ENCODE measurements at places on chromosomes 12 and 14.

GRCh38 chr14:101113835-101114725, 210.6 kb upstream of the RTL1 start:
- no peak for DNase-seq

DNA sequence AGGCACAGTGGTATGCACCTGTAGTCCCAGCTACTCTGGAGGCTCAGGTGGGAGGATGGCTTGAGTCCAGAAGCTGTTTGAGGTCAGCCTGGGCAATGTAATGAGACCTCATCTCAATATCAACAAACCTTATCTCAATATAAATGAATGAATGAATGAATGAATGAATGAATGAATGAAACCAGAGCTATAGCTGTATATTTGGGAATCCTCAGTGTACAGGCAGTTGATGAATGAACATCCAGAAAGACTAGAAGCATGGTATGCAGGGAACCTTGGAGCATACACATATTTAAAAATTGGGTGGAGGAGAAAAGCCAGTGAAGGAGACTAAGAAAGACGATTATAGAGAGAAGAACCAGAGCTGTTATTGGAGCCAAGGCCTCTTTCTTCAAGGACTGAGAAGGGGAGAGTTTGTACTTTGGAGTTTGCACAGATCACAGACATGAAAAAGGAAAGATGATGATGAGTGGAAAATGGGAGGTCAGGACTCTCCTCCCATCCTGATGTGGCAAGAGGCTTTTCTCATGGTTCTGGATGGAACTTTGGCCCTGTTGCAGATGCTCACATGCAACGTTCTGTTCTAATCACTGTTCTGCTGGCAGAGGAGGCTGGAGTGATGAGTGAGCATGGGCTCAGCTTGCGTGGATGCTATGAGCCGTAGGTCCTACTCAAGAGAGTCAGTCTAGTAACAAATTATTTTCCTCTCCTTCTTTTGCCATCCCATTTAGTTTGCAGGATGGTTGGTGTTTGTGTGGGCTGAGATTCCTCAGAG, 114.4 kb downstream of the PRKCH start:
- DNase-seq, result no peak

DNA sequence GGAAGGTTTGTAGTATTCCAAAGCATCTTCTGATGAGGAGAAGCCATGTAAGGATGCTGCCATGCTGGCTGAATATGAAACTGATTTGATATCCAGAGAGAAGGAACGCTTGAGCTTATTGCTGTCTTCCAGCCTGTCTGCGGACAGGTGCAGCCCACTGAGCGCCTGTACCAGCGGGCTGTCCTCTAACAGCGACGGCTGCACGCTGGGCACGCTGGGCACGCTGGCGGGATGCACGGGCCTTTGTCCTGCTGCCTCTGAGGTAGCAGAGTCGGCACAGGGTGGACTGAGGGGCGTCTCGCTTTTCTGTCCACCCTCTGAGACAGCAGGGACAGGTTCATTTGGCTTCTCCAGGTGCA, 85.2 kb downstream of the DUSP16 start:
- DNase-seq, result no peak

- no peak for DNase-seq
Observed at GRCh38 chr12:118781692-118782091, 199.6 kb upstream of the SRRM4 start.

DNA sequence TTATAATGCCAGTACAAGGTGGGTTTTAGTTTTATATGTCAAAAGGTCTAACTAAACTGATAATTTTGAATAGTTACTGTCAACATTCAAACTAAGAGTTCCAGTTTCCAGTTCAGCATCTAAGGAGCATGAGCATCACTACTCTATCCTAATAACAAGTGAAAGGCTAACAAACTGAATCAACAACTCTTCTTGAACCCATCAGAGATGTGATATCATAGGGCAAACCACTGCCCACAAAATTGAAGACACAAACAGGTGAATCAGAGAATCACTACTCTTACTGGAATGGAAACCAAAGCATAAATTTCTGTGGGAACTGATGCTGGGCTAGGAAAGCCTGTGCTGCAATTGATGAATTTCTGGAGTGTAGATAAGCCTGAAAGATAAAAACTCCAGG, 140.7 kb upstream of the GRIP1 start:
- DNase-seq, result no peak

DNA sequence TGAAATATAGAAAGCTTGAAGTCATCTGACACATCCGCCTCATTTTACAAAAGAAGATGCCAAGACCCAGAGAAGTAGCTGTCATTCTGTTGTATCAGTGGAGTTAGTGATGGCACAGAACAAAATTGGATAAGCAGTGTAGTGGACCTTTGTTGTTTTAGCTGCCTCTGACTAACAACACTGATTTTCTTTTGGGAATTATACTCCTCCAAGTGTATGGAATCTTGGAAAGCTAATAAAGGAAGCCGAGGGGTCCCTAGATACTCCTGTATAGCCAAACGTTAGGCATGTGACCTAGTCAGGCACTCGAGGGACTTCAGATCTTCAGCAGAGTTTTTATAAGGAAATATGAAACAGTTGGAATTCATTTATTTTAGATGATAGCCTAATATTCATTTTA, 94.5 kb downstream of the OTOGL start:
- no peak for DNase-seq

- no peak for DNase-seq
Observed at GRCh38 chr14:102264775-102265174, 40.2 kb downstream of the MOK start.

DNA sequence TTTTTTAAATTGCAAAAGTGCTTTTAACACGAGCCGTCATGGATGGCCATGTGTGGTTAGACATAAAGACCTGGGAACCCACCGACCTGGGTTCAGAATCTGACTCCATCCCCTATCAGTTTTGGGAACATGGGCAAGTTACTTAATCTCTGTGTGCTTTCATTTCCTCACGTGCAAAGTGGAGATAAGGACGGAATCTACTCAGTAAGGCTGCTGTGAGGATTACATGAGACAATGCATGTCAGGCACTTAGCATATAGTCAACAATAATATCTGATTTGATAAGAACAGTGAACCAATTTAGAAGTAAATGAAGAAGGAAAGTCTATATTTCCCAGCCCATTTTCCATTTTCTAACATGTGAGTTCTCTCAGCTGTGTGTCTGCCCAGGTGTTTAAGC, 235.4 kb downstream of the SUDS3 start:
- no peak for DNase-seq

DNA sequence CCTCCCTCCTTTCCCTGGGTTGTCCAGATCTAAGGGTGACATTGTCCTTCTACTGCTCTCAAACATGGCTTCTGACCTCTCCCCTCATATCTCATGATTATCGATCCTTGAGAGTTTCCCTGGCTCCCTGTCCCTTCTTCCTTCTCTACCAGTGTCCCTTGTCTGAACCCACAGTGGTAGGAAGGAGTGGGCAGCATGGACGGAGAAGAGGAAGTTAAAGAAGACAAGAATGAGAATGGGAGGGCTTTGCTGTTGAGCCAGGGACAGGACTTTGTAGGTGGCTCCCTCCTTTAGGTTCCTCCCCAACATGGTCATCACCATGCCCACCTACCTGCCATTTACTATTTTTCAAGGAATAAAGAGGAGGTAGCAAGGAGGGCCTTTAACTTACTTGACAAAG, 166.7 kb downstream of the TMEM117 start:
- DNase-seq, result no peak

DNA sequence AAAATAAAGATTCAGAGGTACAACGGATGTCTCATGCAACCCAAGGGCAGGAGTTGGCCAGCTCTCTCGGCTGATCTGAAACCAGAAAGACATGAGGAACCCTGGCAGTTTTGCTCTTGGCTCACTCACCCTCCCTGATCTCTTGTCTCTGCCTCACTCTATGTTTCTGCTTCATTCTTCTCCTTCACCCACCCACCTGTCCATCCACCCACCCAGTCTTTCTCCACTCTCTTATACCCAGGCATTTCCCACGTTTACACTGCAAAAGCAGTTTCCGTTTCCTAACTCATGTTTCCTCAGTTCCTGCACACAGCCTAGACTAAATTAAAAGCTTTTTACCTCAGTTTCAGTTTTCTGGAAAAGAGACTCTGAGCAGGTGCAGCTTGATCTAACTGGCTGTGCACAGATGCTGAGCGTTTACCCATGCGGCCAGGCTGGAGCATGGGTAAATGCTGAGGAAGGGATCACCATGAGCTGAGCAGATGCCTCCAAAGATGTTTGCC, 157.6 kb downstream of the PRKCH start:
- DNase-seq, result no peak

DNA sequence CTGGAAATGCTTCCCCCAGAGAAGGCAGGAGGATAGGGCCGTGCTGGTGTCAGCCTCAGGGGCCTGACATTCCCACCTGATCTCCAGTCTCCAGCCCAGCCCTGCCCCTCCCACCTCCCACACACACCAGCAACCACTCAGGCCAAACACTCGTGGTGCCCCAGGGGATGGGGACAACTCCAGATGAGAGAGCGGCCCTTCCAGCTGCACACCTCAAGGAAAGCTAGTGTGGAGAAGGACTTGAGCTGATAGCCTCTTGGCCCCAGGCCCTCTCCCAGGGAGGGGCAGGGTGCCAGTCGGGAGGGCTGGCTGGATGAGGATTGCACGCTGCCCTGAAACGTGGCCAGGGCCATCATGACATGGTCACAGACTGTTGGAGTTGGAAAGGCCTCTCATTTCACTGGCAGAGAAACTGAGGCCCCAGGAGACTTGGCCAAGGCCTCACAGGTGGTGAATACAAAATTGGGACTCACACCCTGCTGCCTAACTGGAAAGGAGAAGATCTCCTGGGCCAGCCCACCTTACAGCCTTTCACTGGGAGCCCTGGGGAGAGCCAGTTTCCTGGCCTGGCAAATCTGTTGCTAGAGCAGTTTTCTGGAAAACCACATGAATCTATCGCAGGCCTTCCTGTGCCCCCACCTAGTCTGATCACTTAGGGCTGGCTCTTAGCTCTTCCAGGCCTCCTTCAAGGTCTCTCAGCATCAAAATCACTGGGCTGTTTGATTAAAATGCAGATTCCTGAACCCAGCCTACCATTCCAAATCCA, 52.1 kb downstream of the IRF2BPL start:
- no peak for DNase-seq

DNA sequence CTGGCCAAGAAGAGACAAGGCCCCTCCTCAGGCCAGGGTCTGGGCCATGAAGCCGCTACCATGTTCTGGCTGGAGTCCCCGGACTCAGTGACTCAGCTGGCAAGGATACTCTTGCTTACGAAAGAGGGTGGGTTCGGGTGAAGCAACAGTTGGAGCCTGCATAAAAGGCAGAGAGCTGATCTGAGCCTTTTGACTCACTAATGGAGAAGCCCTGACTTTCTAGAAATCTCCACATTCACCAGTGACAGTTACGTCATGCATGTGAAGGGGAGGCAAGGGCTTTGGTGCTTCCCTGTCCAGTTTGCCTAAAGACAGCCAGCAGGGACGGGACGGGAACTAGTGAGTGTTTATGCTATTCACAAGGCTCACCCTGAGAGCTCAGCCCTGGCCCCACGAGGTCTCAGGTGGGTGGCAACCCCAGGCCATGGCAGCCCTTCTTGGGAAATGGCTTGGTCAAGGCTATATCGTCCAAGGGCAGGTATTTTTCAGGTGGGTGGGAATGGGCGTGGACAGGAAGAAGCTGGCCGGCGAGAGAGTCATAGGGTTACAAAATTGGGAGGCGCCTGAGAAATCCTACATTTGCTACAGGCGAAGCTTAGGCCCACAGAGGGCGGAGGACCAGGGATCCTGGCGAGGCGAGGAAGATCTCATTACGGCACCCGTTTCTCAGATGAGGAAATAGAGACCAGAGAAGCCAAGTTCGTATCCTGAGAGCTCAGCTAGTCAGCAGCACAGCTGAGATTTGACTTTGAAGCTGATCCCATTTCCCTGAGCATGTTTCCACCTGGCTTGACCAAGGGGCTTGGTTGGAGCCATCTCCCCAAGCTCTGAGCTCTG, 314.6 kb downstream of the BCL11B start:
- no peak for DNase-seq

- no peak for DNase-seq
Observed at GRCh38 chr12:60235261-60235660, 639.4 kb downstream of the SLC16A7 start.

DNA sequence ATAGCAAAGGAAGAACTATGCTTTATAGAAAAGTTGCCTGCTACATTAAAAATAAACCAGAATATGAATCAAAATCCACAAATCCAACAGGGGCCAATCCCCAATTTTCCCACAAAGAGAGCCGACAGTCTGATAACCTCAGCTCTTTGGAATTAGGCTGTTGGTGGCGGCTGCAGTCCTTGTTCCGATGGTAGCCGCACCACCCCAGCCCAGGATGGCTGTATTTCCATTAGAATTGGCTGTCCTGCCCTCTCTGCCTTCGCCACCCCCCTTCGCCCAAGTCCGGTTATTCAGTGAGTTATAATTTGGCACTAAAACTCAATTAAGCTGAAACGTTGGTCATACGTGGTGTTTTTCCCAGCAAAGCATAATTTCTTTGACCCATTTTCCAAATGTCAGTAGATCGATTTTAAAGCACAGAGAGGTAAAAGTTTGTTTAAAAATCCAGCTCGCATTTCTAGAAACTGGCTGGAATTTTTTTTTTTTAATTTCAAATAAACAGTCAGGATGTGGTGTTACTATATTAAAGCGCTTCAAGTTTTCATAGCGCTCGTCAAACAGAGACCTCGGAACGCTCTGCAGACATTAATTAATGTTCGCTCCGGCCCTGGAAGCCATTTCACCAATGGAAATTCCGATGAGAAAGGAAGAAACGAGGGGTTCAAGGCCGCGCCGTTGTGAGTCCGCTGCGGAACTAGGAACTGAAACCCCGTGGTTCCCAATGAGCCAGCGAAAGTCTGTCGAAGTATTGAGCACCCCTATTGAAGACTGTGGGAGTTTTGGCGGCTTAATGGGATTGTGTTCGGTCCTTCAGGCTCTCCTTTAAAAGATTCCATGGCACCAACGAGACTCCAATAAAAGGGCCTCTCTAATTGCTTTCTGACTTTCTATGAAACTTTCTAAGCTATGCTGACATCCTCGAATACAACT, 104.8 kb upstream of the DIO3 start:
- no peak for DNase-seq

- no peak for DNase-seq
Observed at GRCh38 chr14:55388160-55388559, 23.5 kb downstream of the ATG14 start.

DNA sequence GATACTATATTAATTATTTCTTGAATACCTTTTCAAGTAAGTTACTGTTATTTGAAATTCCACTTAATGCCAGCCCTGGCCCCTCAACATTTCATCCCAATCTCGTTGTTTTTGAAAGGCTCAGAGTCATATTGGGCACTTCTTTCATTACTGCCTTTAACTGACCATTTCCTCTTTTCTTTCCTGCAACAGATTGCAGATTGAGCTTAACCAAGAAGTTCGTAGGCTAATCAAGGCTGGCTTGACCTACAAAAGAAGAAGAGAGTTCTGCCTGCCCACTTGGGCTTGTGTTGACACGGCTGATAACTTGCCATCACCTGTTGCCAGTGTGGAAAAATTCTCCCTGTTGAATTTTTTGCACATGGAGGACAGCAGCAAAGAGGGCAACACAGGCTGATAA, 91.0 kb downstream of the FLRT2 start:
- no peak for DNase-seq

GRCh38 chr14:92005019-92005418, 34.8 kb downstream of the TRIP11 start:
- DNase-seq, result no peak

GRCh38 chr12:19482551-19483109, 43.3 kb downstream of the AEBP2 start:
- peak; percentile 28 for DNase-seq

All from effector memory CD4-positive, alpha-beta T cell (primary cell).